Stimulated activated CD8-positive, alpha-beta memory T cell treated with anti-CD3 and anti-CD28 coated beads, Interleukin-7, amount 100 ng/mL, for 1 hour (primary cell): ENCODE measurements at places on chromosomes 11 and 22.

- no peak for DNase-seq
Observed at GRCh38 chr11:100769617-100770016, 82.5 kb downstream of the ARHGAP42 start.

DNA sequence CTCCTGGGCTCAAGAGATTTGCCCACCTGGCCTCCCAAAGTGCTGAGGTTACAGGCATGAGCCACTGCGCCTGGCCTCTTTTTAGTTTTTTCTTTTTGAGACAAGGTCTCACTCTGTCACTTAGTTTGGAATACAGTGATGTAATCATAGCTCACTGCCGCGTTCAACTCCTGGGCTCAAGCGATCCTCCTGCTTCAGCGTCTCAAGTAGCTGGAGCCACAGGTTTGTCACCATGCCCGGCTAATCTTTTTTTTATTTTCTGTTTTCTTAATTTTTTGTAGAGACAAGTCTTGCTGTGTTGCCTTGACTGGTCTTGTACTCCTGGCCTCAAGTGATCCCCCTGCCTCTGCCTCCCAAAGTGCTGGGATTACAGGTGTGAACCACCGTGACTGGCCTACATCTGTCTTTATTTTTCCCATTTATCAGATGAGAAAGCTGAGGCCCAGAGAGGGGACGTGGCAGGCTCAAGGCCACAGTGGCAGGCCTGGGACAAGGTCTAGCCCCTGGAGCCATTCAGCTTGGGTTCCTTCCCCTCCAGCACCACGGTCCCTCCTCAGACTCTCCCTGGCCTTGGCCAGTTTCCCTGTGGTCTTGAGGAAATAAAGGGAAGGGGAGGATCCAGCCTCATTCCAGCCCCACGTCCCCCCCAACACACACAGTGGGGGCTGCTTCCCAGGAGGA is 2.8 kb upstream of the KDELR3 start:
- DNase-seq: no peak

DNA sequence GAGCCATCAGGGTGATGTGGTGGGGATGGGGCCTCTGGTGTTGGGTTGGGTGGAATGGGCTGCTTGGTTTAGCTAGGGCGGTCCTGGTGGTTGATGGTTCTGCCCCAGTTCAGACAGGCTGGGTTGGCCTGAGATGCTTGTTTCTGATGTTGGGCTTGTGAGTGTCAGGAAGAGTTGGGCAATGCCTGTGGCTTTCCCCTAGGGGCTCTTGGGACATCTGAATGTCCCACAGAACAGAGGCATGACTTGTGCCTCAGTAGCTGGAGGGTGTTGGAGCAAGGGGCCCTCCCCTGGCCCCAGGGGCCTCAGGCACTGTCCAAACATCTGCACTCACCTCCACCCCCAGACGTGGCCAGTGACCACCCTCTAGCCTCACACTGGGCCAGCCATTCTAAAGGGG is 14.0 kb upstream of the CTSD start:
- DNase-seq: no peak

- no peak for DNase-seq
Observed at GRCh38 chr11:60130496-60130895, 42.0 kb downstream of the MS4A2 start.

DNA sequence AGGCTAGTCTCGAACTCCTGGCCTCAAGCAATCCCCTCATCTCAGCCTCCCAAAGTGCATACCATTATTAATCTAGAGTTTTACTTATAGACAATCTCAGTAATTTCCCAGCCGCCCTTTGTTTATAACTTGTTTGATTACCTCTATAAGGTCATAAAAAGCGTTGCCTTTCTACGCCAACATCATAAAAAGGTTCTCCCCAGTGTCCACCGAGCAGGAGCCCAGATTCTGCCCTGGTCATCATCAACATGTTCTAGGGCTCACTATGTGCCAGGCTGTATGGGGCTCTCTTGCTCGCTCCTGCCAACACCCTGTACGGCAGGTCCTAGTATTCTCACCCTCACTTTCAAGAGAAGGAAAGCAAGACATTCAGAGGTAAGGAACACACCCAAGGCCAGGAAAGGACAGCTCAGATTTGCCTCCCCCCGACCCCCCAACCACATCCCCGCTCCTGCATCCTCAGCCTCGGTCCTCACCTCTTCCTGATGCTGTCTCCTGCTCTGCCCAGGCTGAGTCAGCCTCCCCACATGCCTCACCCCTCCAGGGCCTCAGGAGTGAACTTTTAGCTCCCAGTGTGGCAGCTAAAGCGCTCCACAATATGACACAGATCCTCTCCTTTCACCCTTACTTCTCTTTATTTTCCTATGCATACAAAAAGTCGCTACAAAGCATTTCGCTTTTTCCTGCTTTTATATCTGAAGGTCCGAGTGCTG is 14.3 kb downstream of the ARFGAP3 start:
- DNase-seq: no peak

DNA sequence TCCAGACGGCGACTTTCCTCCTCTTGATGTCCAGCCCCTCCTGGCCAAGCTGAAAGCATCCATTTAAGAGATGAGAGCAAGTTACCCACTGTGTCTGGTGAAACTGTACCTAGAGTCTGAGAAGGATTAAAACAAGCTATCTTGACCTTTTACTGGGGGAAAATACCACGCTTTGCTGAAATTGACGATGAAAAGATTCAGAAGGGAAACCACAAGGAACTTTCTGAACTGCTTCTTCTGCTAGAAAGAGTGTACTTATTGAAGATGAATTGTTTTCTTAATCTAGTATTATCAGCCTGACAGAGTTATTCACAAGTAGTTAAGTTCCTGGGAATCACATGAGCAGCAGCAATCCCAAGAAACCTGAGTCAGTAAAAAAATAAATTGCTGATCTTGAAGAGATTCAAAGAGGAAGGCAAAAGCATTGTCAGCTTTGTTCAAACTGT is 13.1 kb upstream of the MS4A6A start:
- no peak for DNase-seq

GRCh38 chr11:129446572-129446971 is 70.9 kb downstream of the BARX2 start:
- DNase-seq: no peak

DNA sequence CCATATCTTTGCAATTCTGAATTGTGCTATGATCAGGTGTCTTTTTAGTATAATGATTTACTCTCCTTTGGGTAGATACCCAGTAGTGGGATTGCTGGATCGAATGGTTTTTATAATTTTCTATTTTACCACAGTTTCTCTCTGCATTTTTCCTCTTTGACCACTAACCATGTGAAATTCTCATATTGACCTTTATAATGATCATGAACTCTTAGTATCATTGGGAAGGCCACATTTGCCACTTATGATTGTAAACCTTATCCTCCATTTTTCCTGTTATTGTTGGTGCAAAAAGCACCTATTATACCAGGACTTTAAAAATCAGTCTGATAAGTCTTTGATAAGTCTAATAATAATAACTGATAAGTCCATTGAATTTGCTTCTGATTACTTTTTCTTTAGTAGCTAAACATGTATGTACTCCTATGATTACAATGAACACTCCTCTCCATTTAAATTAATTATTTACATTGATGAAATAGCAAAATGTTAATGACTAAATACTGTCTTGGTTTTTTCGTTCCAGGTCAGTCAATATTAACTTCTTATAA is 9.6 kb downstream of the NEAT1 start:
- no peak for DNase-seq

- no peak for DNase-seq
Observed at GRCh38 chr22:23527971-23528740, 51.9 kb downstream of the IGLL1 start.

- DNase-seq: no peak
Observed at GRCh38 chr11:44340656-44341055, 30.7 kb upstream of the ALX4 start.

- DNase-seq: no peak
Observed at GRCh38 chr11:114279792-114280546, 16.2 kb upstream of the NNMT start.

DNA sequence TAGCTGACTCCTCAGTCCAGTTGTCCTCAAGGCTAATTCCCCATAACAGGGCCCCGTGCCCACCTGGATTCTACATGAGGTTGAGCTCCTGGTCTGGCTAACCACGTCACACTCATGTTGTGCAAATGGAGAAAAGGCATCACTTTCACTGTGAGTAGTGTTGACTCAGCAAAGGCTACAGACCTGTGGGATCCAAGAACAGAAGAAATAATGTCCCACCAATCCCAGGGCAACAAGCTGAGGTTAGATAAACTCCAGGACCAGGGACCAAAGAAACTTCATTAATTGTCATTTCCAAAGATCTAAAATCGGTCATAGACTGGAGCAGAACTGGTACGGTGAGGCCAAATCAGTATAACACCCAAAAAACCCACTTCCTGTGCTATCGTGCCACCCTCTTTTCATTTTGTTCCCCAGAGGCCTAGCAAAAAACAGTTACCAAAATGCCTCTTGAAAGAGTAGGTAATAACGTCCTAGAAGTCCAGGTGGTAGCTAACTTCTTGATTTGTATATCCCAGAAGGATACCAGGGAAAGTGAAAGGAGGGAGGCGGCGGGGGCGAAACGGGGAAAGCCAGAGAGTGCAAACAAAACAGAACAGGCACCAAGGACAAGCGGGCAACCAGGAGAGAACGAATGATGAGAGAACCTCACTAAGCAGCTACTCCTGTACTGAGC is 1.4 kb downstream of the PCSK7 start:
- DNase-seq: no peak

- DNase-seq: no peak
Observed at GRCh38 chr22:50545522-50546325, at the start of gene KLHDC7B. Gene KLHDC7B (plus strand): TSS chr22:50545899. CDS start chr22:50546244, 345 bp downstream.

DNA sequence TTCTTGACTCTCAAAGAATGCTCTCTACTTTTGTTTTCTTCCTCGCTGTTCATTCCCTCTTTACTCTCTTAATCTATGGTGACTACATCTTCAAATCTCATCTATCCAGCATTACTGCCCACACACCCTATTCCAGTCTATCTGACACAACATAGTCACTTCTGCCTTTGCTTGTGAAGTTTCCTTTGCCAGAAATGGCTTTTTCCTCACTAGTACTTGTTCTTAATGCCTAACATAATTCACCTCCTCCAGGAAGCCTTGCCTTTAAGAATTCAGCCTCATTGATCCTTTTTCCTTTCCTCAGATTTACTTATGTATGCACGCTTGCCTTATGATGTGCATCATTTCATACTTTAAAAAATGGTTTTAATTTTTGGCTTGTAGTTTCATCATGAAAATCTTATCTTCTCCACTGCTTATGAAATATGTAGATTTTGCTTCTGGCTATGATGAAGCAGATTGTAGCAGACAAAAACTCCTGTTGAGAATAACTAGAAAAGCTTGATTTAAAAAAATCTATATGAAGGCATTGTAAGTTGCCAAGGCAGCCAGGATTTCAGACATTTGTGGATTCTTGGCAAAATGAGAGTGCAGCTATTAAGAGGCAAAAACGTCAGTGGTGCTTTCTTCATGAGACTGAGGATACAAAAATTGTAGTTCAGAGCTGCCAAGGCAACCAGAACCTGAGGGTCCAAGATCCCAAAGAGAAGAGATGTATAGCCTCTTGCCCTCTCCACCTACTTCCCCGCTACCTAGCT is 31.8 kb downstream of the RNF169 start:
- DNase-seq: no peak

- DNase-seq: no peak
Observed at GRCh38 chr22:40588726-40589125, 47.8 kb downstream of the MRTFA start.

DNA sequence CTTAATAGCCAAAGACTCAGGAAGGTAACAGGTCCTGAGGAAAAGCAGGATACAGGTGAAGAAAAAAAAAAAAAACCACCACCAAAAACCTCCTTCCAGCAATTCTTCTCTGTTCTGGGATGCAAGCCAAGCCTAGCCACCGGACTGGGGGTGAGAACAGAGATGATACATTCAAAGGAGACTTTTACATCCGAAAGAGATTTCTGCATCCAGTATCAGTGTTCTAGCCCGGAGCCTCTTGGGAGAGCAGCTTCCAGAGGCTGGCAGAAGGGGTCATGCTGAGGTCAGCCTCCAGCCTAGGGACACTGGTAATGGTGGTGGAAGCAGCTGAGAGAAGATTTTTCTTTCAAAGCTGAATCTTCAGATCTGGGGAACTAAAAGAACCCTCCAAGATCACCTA is 76.2 kb downstream of the KCNC1 start:
- no peak for DNase-seq

DNA sequence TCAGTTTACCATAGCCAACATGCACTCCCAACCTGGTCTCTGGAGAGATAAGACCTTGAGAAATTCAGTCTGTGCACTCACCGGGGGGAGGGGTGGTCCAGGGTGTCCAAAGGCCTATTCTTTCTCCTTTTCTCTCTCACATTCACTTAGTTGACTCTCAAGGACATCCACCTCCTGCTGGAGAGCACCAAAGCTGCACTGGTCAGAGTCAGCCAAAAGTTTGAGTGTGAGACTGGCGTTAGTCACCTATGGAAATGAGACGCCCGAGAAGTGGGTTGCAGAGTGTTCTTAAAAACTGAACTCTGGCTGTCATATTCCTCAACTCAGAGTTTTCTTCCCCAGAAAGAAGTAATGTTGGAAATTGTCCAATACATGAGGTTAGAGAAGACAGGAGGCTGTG is 5.0 kb upstream of the UBQLNL start:
- DNase-seq: no peak

DNA sequence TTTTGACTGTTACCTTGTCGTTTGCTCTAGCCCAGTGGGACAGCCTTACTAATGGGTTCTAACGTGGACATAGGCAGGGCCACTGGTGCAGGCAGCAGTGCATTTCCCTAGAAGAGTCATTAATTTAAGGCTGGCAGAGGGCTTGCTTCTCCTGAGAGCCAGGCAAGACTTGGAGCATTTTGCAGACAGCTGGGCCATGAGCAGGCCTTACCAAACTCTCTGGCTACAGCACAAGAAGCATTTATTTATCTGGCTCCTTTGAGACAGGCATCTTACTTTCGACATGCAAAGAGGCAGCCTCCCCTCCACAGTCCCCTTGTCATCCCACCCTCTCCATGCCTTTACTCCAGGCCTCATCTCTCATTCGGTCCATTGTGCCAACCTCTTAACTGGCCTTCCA is 139.9 kb downstream of the CSNK2A3 start:
- DNase-seq: no peak

GRCh38 chr11:31484497-31484896 is 24.9 kb downstream of the IMMP1L start:
- no peak for DNase-seq

GRCh38 chr11:132095230-132096131 is 725.1 kb downstream of the NTM start:
- DNase-seq: no peak

GRCh38 chr11:40647295-40647694 is 812.2 kb downstream of the LRRC4C start:
- DNase-seq: no peak

- DNase-seq: no peak
Observed at GRCh38 chr11:79198203-79198897, 242.5 kb downstream of the TENM4 start.

DNA sequence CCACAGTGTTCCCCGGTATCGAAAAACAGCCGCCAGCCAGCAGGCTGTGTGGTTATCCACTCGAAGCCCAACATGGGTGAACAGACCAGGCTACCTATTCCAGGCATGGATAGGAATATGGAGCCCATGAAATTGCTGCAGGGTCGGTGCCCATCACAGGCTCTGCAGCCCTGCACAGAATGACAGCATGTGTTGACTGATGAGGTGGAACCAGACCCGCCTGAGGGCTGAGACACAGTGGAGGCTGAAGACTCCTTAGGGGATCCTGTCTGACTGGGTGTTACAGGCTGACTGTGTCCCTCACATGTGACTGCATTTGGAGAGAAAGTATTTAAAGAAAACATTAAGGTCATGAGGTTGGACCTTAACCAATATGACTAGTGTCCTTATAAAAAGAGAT is 6.2 kb upstream of the YPEL1 start:
- DNase-seq: no peak

- no peak for DNase-seq
Observed at GRCh38 chr22:47315862-47316419, 553.5 kb downstream of the TBC1D22A start.
